ENCODE measurements at places on chromosomes 13 and 19. TPM values are rescaled to one million over a fixed set of nuclear protein-coding genes. Genes with fewer than 3 reads are reported as not detected.

LILRB2 gene
- total RNA-seq = 1.2 TPM

SLC25A41 gene
- total RNA-seq = not detected

SBNO2 gene
- total RNA-seq = 17.3 TPM

PSG2 gene
- total RNA-seq = not detected

CLIP3 gene
- 34.6 TPM for total RNA-seq

PGLYRP1 gene
- total RNA-seq = 0.93 TPM

ZNF700 gene
- total RNA-seq = 23.9 TPM

ADGRE2 gene
- 0.49 TPM for total RNA-seq

ZNF837 gene
- total RNA-seq = 4.4 TPM

KLHL1 gene
- 4.8 TPM for total RNA-seq
